ENCODE measurements at places on chromosomes 3 and 15.

- no peak for DNase-seq
Observed at GRCh38 chr15:87527416-87527815, 729.1 kb downstream of the NTRK3 start.

DNA sequence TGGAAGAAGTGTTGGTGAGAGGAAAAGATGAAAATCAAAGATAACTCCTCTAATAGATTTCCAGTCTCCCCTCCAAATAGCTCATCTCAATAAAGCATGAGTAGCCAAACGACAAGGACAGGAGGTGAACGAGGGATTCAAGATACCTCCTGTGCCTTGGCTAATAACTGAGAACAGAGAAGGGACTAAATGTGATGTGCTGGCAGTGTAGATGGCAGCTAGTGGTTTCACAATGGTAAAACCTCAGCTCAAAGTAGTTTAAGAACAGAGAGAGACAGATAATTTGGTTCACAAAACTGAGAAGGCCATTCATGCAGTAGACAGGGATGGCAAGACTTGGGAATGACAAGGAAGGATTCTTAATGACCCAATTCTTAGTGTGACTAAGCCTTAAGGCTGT, 292.6 kb downstream of the EFHB start:
- DNase-seq: no peak

- DNase-seq: no peak
Observed at GRCh38 chr3:132606085-132606484, 9.0 kb downstream of the ACKR4 start.

DNA sequence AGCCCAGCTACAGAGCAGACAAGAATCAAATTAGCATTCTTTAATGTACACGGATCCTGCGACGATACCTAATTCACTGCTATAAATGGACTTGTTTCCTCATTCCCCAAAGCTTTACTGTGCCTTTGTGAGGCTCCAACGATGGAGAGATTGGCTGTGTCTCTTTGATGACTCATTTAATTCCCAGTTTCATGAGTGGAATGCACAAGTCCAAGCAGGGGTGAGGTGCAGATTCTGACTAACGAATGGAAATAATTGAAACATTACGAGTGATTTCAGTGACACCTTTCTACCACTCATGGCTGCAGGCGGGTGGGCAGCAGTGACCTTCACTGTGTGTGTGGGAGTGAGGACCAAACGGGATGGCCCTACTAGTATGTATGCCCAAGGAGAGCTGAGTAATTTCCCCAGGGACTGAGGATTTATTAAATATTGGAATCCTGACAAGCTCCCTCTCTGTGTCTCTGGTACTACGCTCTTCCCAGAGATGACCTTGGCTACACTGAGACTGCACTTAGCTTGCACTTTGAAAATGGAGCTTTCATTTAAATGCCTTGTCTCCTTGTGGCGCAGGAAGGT, 156.7 kb downstream of the CACNA2D3 start:
- no peak for DNase-seq

- DNase-seq: no peak
Observed at GRCh38 chr3:36381311-36381956, 1.1 kb downstream of the STAC start.

GRCh38 chr15:58924327-58924726, 9.2 kb downstream of the SLTM start:
- DNase-seq: no peak

Data from activated T-cell treated with anti-CD3 and anti-CD28 coated beads, Interleukin-2, amount 50 U/mL, for 1 hour (primary cell).